IMR-90 (cell line): ENCODE measurements at places on chromosomes 6 and 20. TPM values are rescaled to one million over a fixed set of nuclear protein-coding genes. Genes with fewer than 3 reads are reported as not detected.

DNA sequence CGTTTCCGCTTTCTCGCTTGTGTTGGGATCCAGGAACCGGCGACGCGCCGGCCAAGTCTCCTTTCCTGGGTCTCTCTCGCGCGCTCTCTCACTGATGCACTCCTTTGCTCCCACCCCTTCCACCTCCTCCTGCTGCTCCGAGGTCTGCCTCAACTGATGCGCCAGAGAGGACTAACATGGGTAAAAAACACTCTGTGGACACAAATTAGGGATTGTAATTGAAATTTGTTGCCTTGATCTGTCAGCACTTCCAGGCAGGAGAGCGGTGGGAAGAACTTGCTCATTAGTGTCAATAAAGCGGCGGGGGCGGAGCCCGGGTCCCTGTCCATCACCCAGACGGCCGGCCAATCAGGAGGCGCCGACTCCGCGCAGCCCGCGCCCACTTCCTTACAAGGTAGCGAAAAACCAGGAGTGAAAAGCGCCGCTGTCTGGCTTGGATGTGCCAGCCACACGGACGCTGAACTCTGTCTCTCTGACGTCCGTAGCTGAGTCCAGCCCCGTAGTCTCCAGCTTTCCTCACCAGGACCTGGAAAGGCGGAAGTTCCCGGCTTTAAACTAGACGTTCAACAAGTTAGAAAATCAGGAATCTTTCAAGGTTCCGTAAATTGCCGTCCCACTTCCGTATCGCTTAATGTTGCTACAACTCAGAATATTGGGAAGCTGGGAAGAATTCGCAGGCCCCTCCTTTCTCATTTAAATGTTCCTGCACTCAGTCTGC is at the start of gene TBX18:
Gene TBX18, minus strand, starts transcription at position 267 of the 718 bp plus-strand sequence. CDS start 417 bp downstream, outside the sequence.
- H3K36me3 ChIP-seq, result no peaks in the 10 kb centered on the region
- no peak within 1 kb of the TSS for H3K27ac ChIP-seq
- peak within 1 kb of the TSS; percentile 53 for H3K4me3 ChIP-seq
- peaks cover 65% of the 10 kb centered on the region for H3K27me3 ChIP-seq
- DNase-seq, result peak; percentile 88
- no peaks in the 10 kb centered on the region for H3K4me1 ChIP-seq

DNA sequence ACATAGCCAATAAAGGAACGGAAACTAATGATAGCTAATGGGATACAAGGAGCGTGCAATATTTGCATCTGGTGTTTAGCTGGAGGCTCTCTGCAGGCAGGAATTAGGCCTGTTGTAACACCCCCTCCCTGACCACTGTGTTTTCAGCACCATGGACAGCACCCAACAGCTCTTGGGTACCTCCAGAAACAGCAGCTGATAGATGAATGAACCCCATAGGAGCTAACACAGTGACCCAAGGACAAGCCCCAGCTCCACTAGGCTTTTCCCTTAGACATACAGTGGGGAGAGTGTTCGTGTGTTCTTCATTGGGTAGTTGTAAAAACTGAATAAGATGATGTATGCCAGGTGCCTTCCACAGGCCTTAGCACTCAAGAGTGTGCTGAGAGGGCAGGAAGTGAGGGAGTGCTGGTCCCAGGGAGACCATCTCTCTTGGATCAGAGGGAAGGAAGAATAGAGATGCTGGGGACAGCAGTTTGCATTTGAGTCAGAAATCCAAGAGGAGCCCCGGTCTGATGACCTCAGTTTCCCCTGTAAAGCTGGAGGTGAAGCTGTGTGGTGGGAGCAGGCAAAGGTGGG is 161.3 kb downstream of the PHACTR3 start:
- DNase-seq, result no peak
- H3K4me1 ChIP-seq, result no peaks in the 10 kb centered on the region
- no peaks in the 10 kb centered on the region for H3K36me3 ChIP-seq

DNA sequence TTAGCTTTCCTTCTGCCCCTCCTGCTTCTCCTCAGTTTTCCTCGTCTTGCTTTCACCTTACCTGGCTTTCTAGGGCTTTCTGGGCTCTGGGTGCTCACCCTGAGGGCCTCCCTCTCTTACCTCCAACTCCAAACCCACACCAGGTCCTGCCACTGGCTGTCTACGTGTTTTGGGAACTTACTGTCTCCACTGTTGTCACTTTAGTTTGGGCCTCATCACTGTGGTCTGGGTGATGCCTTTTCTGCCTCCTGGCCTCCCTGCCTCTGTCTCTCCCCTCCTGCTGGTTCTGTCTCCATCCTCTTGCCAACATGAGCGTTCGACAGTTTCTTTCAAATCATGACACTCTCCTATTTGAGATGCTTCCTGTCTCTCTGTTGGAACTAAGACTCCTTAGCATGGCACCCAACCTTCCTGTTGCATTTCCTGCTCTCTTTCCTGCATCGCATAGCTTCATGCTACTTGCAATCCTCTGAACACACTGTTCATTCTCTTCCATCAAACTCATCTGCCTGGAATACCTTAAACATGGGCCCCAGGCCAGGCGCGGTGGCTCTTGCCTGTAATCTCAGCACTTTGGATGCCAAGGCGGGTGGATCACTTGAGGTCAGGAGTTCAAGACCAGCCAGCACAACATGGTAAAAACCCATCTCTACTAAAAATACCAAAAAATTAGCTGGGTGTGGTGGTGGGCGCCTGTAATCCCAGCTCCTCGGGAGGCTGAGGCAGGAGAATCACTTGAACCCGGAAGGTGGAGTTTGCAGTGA is 5.5 kb downstream of the CD40 start:
- DNase-seq, result no peak
- peaks cover 20% of the 10 kb centered on the region for H3K27me3 ChIP-seq
- H3K4me1 ChIP-seq, result no peaks in the 10 kb centered on the region

Gene ENPP5
- not detected in 2 replicates for polyA plus RNA-seq

GRCh38 chr20:2625062-2625461 is 27.4 kb upstream of the NOP56 start:
- no peak for DNase-seq
- no peaks in the 10 kb centered on the region for H3K36me3 ChIP-seq

Gene SOBP
- 0.60 and 0.99 TPM in 2 replicates for polyA plus RNA-seq

DNA sequence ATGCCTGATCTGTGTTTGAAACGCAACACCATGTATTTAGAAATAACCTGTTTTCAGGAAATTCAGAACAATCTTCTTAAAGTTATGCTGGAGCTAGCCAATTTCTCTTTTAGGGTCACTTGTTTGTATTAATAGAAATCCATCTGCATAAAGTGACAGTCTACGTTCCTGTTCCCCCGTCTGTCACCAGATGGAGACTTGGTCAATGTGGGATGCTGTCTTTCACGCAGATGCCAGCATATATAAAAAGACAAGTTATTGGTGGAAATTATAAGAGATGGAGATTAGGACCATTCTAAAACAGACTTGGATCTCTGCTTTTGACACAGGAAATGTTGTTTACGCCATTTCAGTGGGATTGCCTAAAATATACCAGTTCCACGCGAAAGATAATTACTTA is 162.5 kb upstream of the STMND1 start:
- H3K4me1 ChIP-seq, result no peaks in the 10 kb centered on the region
- DNase-seq, result no peak
- no peak overlapping the region for H3K27ac ChIP-seq
- no peaks in the 10 kb centered on the region for H3K36me3 ChIP-seq
- H3K4me3 ChIP-seq, result no peak overlapping the region

Gene SEMG1
- polyA plus RNA-seq, result not detected in 2 replicates

DNA sequence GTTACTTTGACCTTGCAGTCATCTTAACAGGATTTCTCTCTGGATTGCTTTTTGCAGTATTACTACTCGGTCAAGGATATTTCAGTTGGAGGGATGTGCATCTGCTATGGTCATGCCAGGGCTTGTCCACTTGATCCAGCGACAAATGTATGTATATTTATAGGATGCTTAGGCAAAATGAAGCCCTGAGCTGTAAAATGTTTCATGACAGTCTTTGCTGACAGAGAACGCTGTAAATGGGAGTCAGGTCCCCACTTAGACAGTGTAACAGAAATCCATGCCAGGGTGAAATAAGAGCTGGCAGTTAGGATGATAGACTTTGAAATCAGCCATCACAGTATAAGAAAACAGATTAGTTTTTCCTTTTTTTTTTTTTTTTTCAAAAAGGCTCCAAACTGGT is 264.0 kb downstream of the LAMA2 start:
- no peaks in the 10 kb centered on the region for H3K4me1 ChIP-seq
- H3K4me3 ChIP-seq, result no peak overlapping the region
- H3K36me3 ChIP-seq, result 0 out of 2 replicates have a peak, but pooled peaks cover 1% of the 10 kb centered on the region
- H3K27ac ChIP-seq, result no peak overlapping the region
- no peak for DNase-seq
- no peaks in the 10 kb centered on the region for H3K27me3 ChIP-seq

Gene TCF21
- 10.0 and 12.4 TPM in 2 replicates for polyA plus RNA-seq

DNA sequence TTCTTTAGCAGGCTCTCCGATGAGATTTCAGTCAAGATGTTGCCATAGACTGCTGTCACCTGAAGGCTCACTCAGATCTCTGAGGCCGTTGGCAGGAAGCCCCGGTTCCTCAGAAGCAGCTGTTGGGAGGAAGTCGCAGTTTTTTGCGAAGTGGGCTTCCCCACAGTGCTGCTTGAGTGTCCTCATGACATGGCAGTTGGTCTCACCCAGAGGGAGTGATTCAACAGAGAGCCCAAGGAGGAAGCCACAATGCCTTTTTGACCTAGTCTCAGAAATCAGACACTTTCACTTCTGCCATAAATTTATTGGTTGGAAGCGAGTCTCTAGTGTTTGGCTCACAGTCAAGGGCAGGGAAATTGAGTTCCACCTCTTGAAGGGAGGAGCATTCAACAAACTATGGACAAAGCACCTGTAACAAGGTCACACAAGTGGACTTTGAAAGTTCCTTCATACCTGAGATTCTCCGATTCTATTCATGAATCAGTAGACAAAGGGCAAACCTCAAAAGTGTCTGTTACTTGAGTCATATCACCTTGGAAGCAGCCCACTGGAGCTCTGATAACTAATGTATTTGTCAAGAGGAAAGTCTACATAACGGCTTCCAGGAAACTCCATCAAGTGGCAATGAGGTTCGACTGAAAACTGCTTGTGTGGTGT is 208.3 kb downstream of the TASP1 start:
- no peak overlapping the region for H3K27ac ChIP-seq
- H3K27me3 ChIP-seq, result no peaks in the 10 kb centered on the region
- H3K4me3 ChIP-seq, result no peak overlapping the region
- peaks cover 4% of the 10 kb centered on the region for H3K36me3 ChIP-seq

DNA sequence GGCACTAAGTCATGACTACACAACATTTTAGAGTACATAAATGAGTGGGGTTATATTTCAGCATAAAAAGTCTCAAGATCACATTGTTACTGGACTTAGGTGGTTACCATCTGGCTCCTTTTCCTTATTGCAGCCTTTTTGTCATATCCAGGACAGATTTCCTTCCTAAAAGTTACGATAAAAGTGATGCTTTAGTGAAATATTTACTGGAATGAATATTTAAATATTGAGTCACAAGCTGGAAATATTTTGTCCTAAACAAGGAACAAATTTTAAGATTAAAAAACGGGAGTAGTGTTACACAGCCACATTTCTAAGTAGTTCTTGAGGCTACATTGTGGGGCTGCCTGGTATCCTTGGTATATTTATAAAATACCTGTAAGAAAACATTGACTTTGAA is 52.2 kb downstream of the CDC40 start:
- H3K27ac ChIP-seq, result peak overlapping the region; percentile 71; the same call in 1 of the 2 replicates
- peak; percentile 72 for DNase-seq
- no peaks in the 10 kb centered on the region; the same call in 1 of the 2 replicates for H3K4me1 ChIP-seq

DNA sequence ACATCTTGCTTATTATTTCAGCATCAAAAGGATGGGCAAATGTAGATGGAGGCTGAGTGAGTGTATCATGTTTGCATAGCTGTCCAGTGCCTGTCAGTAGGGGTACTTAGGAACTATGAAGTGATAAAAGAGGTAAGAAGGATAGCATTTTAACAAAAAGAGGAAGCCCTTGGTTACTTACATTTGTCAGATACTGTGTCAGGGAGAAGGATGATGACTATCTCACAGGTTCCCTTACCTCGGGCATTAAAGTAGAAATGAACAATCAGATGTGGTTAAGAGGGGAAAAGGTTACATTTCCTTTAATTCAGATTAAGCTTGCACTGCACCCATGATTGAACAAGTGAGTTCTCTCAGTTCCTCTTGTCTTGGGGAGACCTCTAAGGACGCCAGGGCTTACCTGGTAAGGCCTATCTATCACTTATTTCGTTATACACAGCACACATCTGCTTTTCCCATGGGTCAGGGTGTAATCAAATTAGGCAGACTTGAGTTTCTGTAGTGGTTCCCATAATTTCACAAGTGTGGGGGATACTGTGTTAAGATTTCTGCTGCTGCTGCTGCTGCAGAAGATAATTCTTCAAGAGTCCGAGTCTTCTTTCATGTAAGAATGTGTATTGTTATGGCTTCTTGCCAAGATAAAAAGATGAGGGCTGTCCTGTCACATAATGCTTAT is 4.5 kb downstream of the FOXO3 start:
- peaks cover 22% of the 10 kb centered on the region for H3K36me3 ChIP-seq
- H3K27ac ChIP-seq, result peak overlapping the region; percentile 74; the same call in 1 of the 2 replicates
- DNase-seq, result no peak

- no peaks in the 10 kb centered on the region for H3K36me3 ChIP-seq
- H3K4me1 ChIP-seq, result peaks cover 1% of the 10 kb centered on the region; the same call in 1 of the 2 replicates
- peak overlapping the region; percentile 1; the same call in 1 of the 2 replicates for H3K4me3 ChIP-seq
- DNase-seq, result no peak
- H3K27ac ChIP-seq, result no peak overlapping the region
Measured at GRCh38 chr6:101394936-101395335, 1.4 kb downstream of the GRIK2 start.

DNA sequence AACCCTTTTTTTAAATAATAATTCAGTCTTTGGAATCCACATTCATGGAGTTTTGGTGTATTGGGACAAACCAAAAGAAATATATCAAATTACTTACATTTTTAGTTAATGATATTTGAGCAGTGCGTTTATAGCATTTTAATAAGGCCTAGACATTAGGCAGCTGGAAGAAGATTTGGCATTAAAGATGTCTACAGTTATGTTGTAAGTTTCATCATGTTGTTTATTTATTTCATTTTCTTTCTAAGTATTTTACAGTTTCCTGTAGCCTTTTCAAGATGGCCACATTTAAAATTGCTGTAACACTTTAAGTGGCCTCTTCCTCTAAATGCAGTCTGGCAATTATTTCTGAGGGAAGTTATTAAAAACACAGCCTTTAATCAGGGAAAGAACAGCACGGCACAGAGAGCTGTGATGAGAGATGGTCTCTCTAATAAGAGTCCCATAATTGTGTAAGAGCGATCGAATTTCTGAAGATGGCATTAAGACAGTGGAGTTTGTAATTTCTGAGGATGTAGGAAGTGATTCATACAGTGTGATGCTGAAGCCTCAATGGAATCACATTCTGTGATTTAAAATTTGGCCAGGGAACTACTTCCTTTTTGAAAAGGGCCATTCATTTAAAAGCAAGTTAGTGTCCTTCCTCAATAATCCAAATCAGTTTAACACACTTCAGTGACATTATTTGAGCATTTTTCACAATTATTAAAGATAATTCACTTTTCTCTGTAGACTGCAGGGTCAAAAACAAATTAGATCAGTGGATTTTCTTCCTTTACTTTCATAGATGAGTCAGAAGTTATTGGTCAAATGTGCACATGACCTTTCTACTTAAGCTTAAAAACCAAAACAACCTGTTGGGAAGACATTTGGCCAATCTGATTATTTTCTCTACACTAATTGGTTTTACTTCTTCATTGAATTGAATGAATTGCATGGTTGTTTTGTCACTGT is 52.4 kb upstream of the EDN3 start:
- no peak for DNase-seq
- no peaks in the 10 kb centered on the region; the same call in 1 of the 2 replicates for H3K27me3 ChIP-seq
- H3K4me3 ChIP-seq, result no peak overlapping the region
- no peaks in the 10 kb centered on the region for H3K36me3 ChIP-seq
